Stimulated activated CD8-positive, alpha-beta memory T cell treated with anti-CD3 and anti-CD28 coated beads, Interleukin-4, amount 100 ng/mL, for 24 hours (primary cell): ENCODE measurements at places on chromosomes 6 and 20.
A peak's percentile ranks its signal among the peaks of the same experiment; 100 is the strongest.

GRCh38 chr6:54718541-54719023, 128.0 kb upstream of the FAM83B start:
- no peak for DNase-seq

DNA sequence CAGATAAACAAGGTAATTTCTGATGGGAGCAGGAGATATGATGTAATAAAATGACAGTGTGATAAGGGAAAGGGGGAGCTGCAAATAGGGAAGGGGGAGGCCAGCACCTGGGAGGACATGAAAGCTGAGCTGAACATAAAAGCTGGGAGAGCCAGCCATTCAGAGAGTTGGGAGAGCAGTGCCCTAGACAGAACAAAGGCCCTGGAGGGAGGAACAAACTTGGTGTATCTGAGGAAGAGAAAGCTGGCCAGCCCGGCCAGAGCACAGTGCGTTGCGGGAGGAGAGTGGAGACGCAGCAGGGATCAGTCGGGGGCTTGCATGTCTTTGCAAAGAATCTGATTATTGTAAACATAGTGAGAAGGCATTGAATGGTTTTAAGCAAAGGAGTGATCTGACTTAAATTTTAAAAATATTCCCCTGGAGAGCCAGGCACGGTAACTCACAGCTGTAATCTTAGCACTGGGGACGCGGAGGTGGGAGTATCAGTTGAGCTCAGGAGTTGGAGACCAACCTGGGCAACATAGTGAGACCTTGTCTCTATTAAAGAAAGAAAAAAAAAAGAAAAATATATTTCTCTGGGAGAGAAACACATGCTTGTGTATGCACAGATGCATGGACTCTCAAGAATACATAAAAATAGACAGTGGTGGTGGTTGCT, 318.2 kb downstream of the ZFAND3 start:
- no peak for DNase-seq

DNA sequence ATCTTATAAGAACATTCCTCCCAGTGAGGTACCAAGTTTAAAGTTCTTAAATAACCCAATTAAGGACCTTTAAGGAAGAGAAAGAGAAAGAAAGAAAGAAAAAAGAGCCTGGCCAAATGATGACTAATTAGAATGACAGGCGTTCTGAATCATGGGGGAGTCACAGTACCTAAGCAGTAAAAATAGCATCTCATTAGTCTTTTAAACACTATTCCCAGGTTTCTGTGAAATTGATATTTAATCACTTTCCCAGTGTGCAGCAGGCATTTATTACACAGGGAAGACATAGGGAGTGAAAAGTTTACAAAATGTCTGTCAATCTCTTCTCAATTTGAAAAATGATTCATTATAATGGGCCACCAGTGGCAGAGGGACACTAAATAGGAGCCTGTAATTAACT, 251.4 kb upstream of the MANEA start:
- DNase-seq = no peak

DNA sequence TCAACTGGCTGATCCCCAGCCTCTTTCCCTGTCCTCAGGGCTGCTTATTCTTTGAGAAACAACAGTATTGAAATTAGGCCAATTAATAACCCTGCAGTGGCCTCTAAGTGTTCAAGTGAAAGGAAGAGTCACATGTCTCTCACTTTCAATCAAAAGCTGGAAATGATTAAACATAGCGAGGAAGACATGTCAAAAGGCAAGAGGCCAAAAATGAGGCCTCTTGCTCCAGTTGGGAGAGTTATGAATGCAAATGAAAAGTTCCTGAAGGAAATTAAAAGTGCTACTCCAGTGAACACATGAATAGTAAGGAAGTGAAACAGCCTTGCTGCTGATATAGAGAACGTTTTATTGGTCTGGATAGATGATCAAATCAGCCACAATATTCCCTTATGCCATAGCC, 131.5 kb downstream of the MACROD2 start:
- no peak for DNase-seq

DNA sequence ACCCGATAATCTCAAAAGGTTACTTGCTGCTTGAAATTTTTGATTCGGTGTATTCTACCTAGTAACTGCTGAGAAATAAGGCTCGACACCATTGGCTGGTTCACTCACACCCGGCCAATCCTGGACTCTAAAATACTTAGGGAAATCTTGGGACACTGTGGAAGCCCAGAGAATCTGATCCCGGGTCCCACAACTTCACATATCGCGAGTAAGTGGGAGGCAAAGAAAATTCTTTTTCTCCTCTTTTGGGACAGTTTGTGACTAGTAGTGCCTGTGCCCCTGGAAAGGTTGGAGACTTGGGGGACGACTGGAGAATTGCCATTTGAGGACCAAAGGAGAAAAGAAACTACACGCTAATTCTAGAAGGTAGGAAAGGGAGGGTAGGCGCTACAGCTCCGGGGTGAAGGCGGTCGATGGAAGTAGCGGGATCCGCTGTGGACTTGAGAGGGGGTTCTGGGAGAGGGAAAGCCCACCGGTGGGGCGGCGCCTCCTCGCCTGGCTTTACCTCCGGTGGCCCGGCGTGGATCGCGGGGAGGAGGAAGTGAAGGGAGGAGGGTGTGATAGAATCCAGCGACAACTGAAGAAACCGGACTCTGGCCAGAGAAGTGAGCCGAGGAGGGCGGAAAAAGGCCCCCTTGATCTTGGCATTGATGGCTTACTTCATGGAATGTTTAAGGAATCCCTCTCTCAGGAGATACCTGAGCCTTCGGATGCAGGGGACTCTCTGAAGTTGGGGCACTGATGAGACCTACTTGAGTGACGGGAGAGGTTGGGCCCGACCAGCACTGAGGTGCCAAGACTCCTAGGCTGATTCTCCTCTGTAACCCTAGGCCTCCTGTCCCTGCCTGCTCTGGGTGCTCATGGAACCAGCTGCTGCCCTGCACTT, 18.8 kb upstream of the BTN3A3 start:
- DNase-seq = no peak

DNA sequence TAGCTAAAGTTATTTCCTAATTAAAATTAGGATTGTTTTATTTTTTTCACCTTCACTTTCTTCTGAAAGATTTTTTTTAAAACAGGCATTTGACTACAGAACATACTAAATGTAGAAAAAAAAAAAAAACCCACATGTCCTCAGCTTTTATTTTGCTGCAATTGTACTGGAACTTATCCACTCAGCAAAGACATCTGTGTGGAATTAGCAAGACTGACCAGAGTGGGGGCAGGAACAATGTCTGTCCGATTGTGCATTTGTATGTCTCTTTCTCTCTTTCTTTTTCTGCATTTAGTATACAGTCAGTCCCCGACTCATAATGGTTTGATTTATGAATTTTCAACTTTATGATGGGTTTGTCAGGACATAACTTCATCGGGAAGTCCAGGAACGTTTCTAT, 77.3 kb downstream of the CHD6 start:
- no peak for DNase-seq

GRCh38 chr20:62132421-62132820, 10.1 kb downstream of the LSM14B start:
- DNase-seq = no peak

- no peak for DNase-seq
Measured at GRCh38 chr6:169841907-169842606, 90.6 kb downstream of the ERMARD start.

- DNase-seq = no peak
Measured at GRCh38 chr20:39025883-39026282, 63.7 kb downstream of the DHX35 start.

DNA sequence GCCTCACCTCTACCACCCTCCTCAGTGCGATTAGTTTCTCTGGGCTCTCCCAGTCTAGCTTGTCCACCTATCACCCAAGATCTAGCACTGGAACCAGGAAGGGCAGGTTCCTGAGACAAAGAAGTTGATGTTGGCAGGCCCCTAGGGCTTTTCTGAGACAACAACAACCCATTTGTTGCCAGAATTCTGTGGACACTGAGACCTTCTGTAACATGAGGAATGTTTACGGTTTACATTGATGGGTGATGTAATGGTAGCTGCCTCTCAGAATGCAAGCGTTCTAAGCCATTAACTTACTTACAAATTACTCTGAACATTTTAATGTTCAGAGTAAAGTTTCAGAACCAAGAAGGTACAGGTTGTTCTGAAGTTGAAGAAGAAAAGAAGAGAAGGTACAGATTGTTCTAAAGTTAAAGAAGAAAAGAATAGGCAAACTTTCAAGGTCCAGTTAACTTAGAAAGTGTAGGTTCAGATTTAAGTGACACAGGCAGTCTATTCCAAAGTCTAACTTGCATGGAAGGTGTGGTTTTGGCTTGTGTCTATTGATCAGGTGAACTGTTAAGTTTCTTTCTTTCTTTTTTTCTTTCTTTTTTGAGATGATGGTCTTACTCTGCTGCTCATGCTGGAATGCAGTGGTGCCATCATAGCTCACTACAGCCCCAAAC, 3.7 kb upstream of the MED23 start:
- DNase-seq = no peak

DNA sequence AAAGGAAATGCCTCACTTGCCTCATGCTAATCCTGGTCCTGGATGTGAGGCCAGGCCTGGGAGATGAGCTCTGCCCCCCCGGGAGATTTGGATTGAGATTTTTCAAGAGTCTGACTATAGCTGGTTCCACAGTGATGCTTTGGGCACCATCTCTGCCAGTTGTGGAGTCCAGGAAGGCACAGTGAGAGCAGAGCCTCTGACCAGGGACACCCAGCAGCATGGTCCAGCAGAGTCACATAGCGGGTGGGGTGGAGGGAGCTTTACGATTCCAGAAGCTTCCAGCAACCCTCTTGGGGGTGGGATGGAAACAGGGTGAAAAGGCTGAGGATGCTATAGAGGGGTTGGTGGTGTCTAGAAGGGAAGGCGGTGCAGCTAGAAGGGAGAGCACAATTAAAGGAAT, 8.7 kb downstream of the SLC32A1 start:
- no peak for DNase-seq

GRCh38 chr6:168196881-168197635, 118.0 kb upstream of the FRMD1 start:
- DNase-seq = no peak

GRCh38 chr6:1952740-1953360, 292.6 kb downstream of the GMDS start:
- DNase-seq = no peak

- DNase-seq = no peak
Measured at GRCh38 chr6:139644821-139645220, 270.4 kb upstream of the CITED2 start.

DNA sequence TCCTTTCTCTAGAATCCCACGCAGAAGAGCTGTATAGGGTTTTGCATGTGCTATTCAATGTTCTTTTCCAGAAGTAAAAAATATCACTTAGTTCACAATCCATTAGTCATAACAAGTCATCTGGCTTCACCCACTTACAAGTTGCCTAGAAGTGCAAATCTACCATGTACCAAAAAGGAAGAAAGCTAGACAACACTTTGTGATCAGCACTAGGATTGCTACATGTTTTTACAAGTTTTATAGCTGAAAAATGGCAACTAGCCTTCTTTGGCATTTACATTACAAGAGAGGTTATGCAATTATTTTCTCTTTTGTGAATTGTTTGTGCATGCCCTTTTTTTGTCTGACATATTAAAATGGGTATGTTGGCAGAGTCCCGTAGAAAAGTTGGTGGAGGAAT, 85.6 kb upstream of the PTPRK start:
- DNase-seq = no peak

- DNase-seq = no peak
Measured at GRCh38 chr6:20755631-20756030, 221.4 kb downstream of the CDKAL1 start.

GRCh38 chr6:154384191-154384590, 27.6 kb upstream of the IPCEF1 start:
- DNase-seq = no peak

DNA sequence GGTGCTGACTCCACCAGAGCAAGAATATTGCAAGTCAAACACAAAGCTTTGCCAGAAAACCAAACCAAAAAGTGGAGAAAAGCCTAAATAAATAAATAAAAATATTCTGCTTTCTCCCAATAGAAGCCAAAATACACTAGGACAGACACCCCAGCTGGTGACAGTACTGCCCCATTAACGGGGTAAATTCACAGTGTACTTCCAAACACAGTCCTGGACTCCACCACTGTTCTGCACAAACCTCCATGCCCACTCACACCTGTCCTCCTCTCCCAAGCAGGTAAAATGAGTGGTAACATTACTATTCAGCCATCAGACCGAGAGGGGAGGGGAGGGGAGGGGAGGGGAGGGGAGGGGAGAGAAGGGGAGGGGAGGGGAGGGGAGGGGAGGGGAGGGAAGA, 70.7 kb downstream of the RALGAPA2 start:
- no peak for DNase-seq

GRCh38 chr6:108782179-108783041, 65.8 kb upstream of the ARMC2 start:
- peak; percentile 63 for DNase-seq

DNA sequence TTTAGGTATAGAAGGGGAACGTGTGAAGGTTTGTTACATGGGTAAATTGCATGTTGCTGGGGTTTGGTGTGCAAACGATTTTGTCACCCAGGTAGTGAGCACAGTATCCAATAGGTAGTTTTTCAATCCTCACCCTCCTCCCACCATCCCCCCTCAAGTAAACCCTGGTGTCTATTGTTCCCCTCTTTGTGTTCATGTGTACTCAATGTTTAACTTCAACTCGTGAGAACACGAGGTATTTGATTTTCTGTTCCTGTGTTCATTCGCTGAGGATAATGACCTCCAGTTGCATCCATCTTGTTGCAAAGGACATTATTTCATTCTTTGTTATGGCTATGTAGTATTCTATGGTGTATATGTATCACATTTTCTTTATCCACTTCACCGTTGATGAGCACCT, 11.6 kb upstream of the VNN1 start:
- DNase-seq = no peak

DNA sequence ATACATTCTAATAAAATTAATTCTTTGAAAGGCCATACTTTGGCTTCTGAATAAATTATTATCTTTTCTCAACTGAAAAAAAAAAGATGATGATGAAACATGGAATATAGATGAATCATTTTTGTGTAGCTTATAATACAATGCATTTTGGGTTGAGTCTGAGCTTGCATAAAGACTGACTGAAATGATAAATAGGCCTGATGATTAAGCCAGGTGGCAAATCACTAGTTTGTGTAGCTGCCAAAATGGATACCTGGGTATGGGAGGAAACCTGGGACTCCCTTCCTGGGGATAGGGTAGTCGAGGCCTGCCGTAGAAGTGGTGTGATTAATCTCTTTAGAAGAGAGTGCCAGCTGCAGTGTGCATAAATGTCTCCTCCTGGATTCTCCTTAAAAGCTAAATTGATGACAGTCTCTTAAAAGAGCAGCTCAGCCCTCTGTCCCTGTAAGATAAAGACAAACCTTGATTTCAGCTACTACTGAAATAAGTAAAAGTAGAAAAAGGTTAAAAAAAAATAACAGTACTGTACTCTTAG, 275.1 kb downstream of the GRIK2 start:
- DNase-seq = no peak

- DNase-seq = no peak
Measured at GRCh38 chr6:167487749-167488664, 163.1 kb downstream of the TTLL2 start.

GRCh38 chr20:62689861-62690260, 18.8 kb upstream of the NTSR1 start:
- no peak for DNase-seq

DNA sequence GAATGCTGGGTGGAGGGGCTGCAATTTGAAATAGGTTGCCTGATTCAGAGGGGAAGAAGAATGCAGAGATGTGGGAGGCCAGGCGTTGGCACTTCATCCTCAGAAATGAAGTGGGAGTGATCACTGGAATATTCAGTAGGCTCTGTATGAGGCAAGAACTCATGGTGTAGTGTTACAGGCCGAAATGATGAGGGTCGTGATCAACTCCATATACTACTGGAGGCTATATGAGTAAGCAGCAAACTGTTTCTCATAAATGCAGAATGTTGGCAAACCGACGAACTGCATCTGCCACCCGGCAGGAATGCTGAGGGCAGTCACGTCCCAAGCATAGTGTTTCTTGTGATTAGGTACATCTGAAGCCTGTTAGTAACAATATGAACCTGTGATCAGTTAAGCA, 12.7 kb downstream of the KCNS1 start:
- DNase-seq = no peak
